Fibroblast of skin of back (primary cell): ENCODE measurements at places on chromosomes 16 and 17.

DNA sequence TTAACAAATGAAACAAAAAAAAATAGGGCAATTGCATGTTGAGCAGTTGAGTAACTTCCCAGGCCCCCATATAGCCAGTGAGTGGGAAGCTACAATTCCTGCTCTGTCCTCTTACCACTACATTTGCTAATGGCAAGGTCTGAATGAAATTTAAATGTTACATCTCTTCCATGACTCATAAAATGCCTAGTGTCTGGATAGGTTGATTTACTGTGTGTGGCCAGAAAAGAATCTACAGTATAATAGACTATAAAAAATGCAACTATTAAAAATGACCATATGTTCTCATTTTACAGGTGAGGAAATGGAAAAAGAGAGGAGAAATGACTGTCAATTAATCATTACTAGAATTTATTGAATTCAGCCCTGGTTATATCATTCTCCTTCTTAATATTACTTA is 1199.3 kb downstream of the CDH11 start:
- DNase-seq, result peak; percentile 50

- DNase-seq, result no peak
Observed at GRCh38 chr17:49842371-49842770, 5.5 kb downstream of the TAC4 start.

DNA sequence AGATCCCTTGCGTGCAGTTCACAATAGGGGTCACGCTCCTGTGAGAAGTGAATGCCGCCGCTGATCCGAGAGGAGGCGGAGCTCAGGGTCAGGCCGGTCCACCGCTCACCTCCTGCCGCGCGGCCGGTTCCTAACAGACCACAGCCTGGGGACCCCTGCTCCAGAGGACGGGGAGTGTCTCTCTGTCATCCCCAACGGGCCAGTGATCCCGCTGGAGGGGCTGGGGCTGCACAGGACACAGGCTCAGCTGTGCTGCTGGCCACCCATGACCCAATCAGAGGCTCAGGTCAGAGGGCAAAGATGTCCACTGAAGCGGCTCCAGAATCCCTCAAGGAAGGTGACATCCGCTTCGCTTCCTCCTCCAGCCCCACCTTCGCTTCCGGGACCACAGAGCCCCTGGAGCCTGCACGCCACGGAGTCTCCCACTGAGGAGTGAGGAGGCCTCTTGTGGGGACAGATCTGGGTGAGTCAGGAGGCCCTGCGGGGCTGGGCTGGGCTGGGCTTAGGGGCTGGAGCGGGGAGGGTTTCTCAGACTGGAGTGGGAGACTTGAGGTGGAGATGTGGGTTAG is 115.4 kb downstream of the METRNL start:
- peak; percentile 71 for DNase-seq

DNA sequence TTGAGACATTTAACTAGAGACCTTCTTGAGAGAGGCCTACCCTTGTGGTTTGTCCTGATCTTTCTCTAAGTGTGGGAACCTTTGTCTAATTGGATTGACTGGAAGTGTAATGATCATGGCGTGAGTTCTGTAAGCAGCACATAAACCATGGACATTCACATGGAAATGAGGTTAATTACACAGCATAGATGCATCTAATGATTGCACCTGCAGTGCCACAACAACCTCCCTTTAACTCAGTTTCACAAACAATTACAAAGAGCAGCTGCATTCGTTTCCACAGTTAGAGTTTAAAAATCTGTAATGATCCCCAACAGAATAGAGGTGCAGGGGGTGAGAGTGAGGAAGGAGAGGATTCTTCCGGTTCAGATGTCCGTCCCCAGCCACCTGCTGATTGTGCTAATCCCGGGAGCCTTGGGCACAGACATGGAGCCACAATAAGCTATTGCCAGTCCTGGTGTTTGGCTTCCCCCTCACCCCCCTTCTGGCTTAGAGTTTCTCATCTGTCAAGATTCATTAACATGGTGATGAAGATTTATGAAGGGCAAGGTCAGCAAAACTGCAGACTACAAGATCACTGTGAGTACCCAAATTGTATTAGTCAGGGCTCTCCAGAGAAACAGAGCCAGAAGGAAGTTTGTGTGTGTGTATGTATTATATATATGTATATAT is 659.2 kb upstream of the SOX9 start:
- no peak for DNase-seq

DNA sequence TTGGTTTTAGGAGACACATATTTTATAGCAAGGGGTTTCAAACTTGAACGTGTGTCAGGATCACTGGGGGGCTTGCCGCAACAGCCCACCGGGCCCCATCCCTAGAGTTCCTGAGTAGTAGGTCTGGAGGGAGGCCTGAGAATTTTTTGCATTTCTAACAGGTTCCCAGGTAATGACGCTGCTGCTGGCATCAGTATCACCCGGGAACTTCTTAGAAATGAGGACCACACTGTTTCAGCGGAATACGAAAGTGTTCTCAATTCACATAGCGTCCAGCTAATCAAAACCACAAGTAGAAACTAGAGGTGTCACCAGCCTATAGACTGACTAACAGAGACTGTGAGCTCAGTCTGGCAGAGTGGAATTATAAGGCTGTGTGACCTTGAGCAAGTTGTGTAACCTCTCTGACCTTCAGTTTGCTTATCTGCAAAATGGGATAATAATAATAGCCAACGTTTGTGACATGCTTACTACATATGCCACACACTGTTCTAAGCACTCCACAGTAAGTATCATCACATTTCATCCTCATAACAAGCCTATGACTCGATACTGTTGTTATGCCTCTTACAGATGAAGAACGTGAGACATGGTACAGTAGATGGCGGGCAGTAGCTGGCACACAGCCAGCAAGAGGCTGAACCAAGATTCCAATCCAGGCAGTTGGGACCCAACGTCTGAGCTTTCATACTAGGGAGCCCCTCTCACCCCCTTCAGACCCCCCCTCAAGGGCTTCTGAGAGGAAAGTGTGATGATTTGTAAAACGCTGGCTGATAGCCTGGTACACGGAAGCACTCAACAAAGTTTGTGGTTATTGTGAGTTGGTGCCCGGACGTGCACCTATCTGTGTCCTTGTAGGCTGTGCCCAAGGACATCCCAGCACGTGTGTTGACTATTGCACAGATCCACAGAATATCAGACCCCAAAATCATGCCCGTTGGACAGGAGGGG is 4.6 kb upstream of the ICAM2 start:
- peak; percentile 38 for DNase-seq

DNA sequence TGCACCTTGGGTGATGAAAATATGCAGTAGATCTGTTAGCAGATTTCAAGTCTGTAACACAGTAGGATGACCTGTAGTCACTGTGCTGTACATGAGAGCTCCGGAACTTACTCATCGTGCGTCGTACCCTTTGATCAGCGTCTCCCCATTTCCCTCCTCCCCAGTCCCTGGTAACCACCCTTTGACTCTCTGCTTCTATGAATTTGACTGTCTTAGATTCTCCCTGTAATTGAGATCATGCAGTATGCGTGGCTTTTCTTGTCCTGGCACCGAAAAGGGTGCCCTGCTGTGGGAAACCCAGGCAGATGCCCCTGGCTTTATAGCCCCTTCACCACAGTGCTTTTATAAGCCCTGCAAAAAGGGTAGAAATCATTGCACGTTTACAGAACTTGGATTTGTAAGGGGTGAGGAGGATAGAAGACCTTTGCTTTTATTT is 20.5 kb downstream of the CLEC16A start:
- no peak for DNase-seq

- no peak for DNase-seq
Observed at GRCh38 chr16:26569793-26570192, 496.9 kb upstream of the C16orf82 start.

DNA sequence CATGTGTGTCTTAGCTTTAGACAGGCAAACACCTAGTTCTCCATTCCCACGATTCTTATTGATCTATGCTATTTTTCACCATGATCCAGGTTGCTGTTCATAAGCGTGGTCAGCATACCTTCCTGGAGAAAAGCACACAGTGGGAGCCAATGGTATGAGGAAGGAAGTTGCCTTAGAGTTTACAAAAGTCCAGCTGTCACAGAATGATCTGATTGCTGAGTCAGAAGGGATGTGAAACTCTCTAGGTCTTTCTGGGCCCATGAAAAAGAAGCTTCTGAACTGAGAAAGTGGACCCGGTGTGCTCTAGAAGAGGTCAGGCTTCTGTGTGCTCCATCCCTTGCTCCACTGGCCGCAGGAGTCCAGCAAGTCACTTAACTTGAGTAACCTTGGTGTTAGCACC is 71.0 kb upstream of the CCL1 start:
- DNase-seq, result no peak
